Memory B cell (primary cell): ENCODE measurements at places on chromosomes 5 and 9.

- no peak for DNase-seq
Observed at GRCh38 chr9:113906411-113907110, 30.5 kb downstream of the ZNF618 start.

DNA sequence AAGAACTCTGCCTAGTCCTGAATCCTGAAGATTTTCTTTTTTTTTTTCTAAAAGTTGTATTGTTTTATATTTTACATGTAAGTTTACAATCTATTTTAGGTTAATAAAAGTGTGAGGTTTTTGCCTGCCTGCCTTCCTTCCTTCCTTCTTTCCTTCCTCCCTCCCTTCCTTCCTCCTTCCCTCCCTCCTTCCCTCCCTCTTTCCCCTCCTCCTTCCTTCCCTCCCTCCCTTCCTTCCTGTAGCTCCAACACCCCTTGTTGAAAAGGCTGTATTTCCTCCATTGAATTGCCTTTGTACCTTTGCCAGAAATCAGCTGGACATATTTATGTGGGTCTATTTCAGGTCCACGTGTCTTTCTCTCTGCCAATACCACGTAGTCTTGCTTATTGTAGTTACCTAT, 46.6 kb downstream of the CACNA1B start:
- DNase-seq = no peak

- no peak for DNase-seq
Observed at GRCh38 chr5:163024936-163025335, 412.5 kb upstream of the CCNG1 start.

DNA sequence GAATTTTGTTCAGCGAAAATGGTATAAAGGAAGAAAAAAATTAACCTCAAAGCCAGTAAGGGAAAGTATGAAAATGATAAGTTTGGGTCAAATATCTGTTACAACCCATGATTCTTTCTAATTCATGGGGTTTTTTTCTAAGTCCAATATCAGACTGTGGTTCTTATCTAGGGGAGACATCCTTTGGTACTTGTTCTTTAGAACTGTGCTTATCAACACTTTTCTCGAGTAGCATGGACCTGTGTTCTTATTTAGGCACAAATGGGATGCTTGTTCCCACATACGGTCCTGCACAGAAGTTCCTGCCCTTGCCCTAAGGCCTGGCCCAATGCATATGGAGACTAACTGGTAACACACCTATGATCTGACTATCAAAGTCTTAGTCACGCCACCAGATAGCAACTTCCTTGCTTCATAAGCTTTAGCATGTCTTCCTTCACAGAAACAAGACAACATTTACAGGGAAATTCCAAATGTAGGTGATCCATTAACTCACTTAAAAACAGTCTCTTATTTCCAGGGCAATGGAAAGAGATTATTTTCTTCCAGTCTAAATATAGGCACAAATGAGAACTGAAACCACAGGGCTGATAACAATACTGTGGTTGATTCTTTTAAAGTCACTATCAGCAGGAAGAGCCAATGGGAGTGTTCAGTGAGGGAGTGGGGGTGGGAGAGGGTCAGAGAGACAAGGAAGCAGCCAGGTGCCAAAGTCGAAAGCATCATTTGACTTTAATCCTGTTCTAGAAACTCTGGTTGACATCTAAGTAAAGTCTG, 268.8 kb upstream of the ANKRD55 start:
- DNase-seq = no peak

DNA sequence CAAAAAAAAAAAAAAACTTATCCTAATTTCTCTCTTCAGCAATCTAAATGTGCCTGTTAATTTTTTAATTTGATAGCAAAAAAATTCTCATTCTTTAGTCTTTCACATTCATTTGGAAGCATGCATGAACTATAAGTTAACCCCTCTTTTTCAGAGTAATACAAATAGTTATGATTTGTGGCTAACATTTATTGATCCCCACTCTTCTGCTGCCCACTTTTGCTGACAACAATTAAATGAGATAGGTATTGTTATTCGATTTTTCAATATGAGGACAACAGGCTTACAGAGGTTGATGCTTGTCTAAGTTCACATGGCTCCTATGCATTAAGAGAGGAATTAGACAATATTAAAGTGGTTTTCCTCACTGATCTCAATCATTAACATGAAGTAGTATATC, 2.9 kb upstream of the NR3C1 start:
- no peak for DNase-seq

DNA sequence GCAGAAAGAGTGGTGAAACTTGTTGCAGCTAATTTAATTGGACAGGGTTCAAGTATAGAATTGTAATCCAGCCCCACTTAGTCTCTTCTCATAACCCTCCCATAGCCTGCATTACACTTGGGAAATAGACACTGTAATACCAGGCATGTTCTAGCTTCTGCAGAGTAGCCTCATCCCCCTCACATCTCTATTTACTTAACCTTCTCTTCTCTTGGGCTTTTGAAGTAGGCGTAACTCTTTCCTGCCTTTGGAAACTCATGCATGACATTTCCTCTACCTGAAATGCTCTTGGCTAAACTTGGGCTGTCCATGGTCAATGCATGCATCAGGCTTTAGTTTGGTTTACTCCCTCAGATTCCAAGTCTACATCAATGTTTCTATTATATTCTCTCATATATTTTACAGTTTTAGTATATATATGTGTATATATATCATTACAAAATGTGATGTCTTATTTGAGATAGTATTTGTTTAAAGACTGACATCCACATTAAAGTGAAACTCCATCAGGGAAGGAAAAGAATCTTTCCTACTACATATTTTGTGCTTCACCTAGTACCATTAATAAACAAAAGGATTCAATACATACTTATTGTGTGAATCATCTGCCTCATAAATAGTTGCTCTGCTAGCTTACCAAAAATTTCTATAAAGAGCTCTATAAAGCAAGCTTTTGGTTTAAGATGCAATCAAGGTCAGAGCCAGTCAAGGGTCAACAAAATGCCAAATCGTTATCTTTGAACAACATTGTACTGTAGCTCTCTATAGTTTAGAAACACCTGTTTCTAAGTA, 1158.0 kb downstream of the MAT2B start:
- no peak for DNase-seq

DNA sequence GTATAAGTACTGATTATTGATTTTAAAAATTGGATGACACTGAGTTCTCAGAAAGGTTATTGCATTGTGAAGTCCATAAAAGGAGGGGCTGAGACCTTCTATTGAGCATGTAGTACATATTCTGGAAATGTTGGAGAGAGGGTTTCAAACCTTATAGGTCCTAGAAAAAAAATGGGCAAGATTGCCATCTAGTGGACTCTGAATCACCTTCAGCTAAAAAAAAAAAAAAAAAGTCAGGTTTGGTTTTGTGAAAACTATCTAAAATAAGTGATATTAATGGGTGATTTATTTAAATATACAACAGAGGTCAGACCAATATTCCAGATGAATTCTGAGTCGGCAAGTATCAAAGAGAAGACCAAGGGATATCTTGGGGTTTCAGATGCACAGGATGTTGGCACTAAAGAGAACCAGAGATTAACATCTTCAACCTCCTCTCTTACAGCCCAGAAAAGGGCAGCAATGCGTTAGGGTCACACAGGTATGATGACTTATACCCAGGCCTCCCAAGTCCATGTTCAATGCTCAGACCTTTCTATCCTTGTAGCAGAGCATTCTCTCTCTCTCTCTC, 109.8 kb upstream of the NMUR2 start:
- DNase-seq = no peak
